ENCODE measurements at places on chromosomes 4 and X.

GRCh38 chr4:124386648-124387047 is 325.9 kb downstream of the ANKRD50 start:
- DNase-seq, result no peak

DNA sequence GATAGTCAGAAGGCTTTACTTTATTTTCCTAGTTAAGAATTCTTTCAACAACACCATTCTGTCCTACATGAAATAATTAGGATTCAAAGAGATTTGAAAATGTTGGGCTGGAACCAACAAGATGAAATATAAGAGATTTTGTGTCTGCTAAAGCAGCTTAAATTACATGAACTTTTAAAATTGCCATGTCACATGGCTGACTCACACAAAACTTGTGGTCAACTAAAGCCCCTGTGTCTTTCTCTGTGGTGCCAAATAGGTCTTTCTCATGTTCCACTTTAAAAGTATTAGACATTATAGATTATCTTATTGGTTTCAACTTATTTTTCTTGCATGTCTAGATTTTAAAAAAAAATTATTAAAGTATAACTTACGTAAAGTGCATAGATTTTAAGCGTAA is 60.8 kb upstream of the FHL1 start:
- DNase-seq, result no peak

GRCh38 chr4:169241464-169241863 is 29.3 kb downstream of the SH3RF1 start:
- DNase-seq, result no peak

GRCh38 chr4:46648088-46648744 is 258.3 kb upstream of the GABRA2 start:
- no peak for DNase-seq

DNA sequence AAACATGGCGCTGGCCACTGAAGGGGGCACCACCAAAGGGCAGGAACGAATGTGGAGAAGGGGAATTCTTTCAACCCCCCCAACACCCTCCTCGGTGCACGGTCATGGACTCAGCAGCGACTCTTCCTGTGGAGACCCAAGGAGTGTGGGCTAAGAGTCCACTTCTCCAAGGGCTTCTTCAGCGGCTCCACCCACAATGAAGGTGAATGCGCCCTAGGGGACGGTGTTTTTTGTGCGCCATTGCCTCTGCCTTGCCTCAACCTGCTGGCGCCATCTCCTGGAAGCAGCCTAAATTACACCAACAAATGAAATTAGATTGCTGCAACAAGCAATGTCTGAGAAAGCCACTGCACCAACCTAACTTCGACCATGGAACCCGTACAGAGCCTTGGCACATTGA is 169.2 kb upstream of the MAGEB18 start:
- no peak for DNase-seq

DNA sequence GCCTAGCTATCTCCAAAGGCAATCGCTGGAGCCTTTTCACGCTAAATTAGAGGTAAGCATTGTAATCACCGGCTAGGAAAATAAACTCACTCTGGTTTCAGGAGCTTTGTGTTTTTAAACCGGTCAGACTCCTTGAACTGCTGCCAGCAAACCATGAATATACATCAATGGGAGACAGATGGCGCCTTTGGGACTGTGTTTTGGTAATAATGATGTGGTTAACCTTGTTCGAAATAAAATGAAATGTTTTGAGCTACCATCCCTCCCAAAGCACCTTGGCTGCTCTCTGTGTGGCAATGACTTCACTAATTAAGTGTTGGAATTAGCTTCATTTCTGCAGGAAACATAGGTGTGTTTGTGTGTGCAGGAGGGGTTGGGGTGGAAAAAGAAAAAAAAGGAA is 65.3 kb downstream of the CLNK start:
- DNase-seq, result no peak

DNA sequence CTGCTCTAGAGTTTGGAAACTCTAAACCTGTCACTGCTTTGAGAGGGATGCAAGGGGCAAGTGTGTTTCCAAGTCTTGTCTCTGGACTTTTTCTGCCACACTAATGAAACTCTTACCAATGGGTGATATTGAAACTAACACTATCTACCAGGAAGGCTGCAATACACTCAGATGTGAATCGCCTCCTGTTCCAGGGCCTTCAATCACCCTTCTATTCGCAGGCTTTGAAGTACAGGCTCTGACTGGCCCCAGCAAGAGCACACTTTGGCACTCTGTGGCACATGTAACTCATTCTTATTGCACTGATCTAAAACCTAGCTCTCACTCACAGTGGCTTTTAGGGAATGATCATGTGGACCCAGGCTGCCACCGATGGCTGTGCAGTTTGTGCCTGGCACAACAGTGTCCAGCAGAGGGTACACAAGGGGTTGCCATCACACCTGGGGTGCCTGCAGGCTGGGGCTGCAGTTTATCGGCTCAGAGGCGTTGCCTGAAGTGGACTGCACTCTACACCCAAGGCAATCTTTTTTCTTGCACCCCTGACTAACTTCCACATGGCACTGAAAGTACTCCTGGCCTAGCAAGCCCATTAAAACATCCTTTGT is 210.8 kb downstream of the MGST2 start:
- no peak for DNase-seq

DNA sequence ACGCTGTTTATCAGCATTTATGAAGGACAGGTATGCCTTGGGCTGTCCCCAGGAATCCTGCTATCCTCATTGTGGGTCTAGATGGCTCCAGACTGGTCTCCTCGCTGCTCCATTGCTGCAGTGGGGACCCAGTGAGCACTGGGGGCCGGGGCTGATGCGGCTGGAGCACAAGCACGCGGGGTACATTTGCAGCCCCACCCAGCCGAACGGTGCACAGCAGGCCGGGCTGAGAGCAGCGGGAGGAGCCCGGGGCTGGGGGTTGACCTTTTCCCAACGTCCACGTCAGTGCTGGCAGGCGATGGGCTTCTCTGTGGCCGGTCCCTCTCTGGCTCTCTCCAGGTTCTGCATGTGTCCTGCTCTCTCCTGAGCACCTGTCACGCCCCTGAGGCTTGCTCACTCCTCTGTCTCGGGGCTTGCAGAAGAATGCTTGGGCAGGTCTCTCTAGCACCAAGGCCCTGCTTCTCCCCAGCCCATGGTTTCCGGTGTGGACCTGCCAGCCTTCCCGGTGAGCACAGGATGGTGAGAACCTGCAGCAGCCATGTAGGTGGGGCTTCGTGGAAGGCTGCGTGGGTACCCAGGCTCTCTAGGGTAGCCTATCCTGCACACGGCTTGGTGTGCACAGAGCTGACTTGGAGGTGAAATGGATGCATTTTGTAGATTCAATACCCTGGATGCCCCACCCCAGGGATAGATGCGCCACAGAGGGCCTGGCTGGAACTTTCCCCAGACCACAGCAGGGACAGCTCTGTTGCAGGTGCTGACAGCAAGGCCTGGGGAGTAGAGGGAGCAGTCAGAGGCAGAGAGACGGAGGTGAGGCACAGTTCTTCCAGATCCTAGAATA is 89.1 kb upstream of the ADRA2C start:
- no peak for DNase-seq

DNA sequence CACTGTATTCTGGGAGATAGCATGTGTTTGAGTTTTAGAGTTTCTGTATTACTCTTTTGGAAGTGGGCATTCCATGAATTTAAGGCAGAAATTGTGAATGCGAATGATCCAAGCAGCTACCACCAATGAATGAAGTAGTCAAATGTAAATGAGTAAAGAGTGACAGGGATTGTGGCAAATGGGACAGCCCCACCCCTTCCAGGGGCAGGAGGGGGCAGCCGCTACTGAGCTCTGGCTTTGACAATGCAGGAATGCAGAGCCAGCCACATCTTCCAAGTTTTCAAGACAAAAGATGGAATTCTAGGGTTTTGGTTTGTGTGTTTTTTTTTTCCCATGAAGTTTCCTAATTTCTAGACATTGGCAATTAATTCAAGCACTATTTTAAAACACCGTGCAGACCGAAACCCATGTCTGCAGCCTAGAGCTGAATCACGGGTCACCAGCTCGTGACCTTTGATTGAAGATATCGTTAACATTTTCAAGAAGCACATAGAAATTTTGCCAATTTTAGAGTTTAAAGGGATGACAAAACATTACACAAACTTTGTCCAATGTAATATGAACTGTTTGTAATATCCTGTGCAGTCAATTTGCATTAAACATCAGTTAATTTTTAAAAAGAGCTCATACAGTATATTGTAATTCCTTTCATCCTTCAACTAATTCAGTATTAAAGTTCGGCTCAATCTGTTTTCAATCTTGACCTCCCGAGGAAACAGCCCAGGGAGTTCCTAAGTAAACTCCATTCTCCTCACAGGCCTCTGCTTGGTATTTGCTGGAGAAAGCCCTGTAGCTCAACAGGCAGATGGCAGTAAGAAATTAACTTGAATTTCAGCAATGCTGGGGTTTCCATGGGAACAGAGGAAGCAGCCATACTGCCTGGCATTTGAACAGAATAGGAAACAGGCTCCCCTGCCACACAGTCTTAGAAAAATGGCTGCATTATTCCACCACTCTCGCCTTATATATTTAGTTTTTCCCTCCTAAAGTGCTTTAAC is 83.4 kb downstream of the UCHL1 start:
- DNase-seq, result no peak

DNA sequence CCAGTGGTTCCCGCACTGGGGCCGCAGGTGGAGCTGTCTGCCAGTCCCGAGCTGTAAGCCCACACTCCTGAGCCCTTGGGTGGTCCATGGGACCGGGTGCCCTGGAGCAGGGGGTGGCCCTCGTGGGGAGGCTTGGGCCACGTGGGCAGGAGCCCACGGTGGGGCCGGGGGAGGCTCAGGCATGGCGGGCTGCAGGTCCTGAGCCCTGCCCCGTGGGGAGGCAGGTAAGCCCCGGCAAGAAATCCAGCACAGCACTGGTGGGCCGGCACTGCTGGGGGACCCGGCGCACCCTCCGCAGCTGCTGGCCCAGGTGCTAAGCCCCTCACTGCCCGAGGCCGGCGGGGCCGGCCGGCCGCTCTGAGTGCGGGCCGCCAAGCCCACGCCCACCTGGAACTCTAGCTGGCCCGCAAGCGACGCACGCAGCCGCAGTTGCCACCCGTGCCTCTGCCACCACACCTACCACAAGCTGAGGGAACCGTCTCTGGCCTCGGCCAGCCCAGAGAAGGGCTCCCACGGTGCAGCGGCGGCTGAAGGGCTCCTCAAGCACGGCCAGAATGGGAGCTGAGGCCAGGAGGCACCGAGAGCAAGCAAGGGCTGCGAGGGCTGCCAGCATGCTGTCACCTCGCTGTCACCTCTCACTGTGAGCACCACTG is 2.0 kb upstream of the METAP1 start:
- DNase-seq, result no peak

GRCh38 chr4:105878668-105879067 is 16.6 kb upstream of the NPNT start:
- no peak for DNase-seq

GRCh38 chr4:42683393-42683792 is 26.5 kb upstream of the ATP8A1 start:
- DNase-seq, result no peak

- no peak for DNase-seq
These were observed 35.7 kb downstream of the AFAP1 start for GRCh38 chr4:7903791-7904516.

GRCh38 chr4:39048311-39048710 is 13.7 kb upstream of the KLHL5 start:
- DNase-seq, result no peak

- no peak for DNase-seq
These were observed 114.5 kb upstream of the SLIT2 start for GRCh38 chr4:20137176-20137575.

- DNase-seq, result no peak
These were observed 660.0 kb upstream of the POU3F4 start for GRCh38 chrX:82848111-82848510.

GRCh38 chr4:61406677-61407076 is 206.6 kb downstream of the ADGRL3 start:
- no peak for DNase-seq

DNA sequence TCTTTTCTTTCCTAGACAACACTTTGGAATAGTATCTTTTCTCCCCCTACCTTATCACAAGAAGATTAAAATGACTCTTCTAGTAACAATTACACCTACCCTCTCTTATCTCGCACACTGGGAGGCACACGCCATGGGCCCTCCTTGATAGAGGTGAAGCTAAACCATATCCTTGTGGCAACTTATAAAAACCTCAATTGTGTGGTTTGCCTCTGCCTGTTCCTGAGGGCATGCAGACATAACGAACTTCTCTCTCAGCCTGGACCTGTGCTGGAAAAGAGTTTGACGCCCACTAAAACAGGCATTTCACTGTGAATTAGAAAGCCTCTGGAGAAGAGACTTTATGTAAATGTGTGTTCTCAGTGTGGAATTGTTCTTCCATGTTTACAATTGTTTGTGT is 141.2 kb downstream of the NDST3 start:
- DNase-seq, result no peak

DNA sequence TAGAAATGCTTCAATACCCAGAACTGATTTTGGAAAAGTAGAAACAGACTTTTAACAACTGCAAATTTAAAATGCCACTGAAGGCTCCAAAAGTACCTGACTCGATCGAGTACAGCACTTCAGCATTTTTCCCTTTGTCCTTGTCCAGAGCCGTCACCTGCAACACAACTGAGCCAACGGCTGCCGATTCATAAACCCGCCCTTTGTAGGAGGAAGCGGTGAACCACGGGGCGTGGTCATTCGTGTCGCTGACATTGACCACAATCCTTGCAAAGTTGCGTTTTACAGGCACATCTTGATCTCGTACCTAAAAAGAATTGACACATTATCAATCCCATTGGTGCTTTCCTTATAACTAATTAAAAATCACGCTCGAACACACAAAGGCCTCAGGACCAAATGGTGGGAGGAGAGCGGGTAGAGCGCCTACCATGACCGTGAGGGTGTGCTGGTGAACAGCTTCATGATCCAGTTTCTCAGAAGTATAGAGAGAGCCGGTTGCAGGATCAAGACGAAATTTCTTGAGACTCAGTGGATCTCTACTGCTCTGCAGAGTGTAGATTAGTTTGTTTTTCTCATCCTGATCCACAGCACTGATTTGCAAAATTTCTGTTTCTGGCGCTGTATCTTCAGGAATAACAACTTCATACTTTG is 72.8 kb upstream of the MTNR1A start:
- no peak for DNase-seq

- DNase-seq, result no peak
These were observed 85.1 kb downstream of the MFAP3L start for GRCh38 chr4:169941141-169941540.

DNA sequence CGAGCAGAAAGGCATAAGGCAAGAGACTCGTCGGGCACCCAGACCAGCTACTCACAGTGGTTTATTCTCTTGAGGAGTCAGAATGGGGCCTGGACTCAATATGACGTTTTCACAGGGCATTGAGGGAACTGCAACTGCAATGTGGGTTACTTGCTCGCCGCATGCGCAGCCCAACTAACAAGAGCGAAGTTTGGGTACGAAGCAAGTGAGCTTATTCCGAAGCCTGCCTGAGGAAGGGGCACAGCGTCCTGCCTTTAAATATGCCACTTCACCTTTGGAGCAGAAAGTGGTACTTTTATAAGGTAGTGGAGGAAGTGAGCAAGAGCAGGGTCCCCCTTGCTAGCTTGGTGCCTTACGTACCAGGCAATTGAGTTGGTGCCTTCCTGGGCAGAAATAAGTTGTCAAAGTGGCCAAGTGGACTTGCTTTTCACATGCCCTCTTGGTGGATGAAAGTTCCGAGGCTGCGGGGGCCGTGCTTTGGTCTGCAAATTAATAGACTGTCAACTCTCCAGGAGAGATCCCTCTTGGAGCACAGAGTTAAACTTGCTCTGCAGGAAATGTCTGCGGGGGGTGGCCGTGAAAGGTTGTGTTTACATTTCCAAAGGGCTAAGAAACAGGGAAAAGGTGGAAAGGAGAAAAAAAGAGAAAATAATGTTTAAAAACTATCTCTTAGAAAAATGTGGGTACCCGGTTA is 480.4 kb downstream of the TRIML1 start:
- DNase-seq, result no peak
